ENCODE measurements at places on chromosomes 1 and 21.

DNA sequence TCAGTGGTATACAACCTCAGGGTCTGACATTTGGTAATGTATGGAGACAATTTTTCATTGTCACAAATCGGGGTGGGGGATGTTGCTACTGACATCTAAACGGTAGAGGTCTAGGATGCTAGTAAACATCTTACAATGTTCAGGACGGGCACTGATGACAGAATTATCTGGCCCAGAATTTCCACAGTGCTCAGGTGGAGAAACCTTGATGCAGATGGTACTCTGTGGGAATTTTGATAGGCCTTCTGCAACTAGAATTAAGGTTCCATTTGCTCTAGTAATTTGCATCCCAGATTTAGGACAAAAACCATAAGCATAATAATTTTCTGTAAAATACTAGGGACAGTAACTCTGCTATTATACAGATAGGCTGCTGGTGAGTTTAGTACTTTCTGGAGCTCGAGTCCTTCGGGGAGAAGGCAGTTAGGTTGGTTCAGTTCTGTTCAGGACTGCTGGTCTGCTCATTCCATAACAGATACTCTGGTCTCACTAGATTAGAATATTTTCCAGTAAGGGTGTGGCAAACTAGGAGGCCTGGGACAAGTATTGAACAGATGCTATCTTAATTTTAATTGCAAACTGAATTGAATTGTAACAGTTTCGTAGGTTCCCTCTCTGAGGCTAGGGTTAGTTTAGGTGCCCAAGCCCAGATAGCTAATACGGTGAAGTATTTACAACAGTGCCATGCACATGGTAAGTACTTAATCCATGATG lies 11.4 kb downstream of the METTL13 start:
- DNase-seq, result no peak

GRCh38 chr1:198936371-198937083 lies 297.7 kb downstream of the PTPRC start:
- DNase-seq, result no peak

- DNase-seq, result no peak
These were observed 21.9 kb upstream of the ID3 start for GRCh38 chr1:23581219-23581618.

DNA sequence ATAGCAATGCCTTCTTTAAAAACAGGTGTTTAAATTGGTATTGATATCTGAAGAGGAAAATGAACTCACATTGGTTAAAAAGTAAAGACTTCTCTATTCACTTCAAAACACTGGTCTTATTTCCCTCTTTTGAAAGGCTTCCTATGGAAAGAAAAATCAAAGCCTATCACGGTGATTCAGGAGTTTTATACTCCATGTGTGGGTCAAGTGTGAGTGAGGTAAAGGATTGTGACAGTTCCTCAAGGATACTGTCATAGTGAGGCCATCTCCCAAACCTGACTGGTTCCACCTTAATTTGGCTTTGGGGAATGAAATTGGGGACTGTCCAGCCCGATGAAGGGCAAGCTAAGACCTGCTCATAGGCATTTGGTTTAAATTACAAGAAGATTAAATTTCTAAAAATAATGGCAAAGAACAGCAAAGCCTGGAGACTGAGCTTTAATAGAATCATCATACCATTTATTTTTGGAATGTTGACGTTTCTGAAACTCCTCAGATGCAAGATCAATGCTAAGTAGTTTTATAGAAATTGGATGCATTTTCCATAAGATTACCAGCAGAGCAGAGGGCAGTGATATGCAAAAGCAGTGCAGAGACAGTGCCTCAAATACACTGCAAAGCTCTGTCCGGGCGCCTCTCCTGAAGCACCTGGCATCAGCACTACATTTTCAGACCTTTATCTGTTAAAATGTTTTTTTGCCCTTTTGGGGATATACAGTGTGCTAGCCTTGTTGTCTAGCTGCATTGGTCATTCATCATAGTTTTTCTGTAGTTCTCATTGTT lies 302.1 kb upstream of the SGIP1 start:
- DNase-seq, result no peak

GRCh38 chr21:46516068-46516467 lies 57.4 kb downstream of the DIP2A start:
- no peak for DNase-seq

DNA sequence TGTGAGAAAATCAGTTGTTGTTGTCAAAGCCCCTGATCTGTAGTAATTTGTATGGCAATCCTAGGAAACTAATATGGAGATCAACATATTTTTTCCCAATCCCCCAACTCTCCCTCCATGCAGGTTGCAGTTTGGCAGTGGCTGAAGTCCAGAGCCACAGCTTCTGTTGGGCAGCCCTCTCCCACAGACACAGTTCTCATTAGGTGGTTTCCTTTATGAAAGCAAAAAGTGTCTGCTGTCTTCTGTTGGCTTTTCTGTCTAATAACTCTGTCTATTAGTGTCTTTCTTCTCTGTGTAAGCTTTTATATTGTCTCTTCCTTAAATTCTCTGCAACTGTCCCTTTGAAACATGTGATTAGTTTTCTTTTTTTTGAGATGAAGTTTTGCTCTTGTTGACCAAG lies 914.3 kb upstream of the NCAM2 start:
- no peak for DNase-seq

- no peak for DNase-seq
These were observed 943 bp downstream of the SEMA6C start for GRCh38 chr1:151145304-151146071.

GRCh38 chr1:236282425-236282716 lies 613 bp upstream of the ERO1B start:
- DNase-seq, result no peak

GRCh38 chr1:53172426-53173128 lies 24.0 kb upstream of the CPT2 start:
- DNase-seq, result no peak

GRCh38 chr1:195251900-195252299 lies 1356.3 kb downstream of the KCNT2 start:
- no peak for DNase-seq

DNA sequence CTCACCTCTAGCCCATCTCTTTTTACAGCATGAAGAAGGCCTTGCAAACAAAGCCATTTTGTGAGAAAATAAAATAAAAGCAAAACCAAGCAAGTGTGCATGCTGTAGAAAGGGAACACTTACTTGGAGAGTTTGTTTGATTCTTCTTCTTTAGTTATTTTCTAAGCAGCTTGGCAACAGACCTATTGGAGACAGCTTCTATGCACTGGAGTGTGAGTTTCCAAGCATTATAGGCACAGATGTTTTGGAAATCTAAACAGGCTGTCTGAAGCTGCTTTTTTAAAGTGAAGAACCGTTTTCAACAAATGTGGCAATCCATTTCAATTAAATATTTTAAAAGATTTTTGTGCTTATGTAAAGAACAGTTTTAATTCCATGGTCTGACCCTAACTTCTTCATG lies 76.6 kb downstream of the NGF start:
- DNase-seq, result no peak

Data from stimulated activated CD4-positive, alpha-beta T cell treated with anti-CD3 and anti-CD28 coated beads, Interleukin-1b, Interleukin-23, amount 100 ng/mL, for 24 hours (primary cell).